ENCODE measurements at places on chromosomes 2 and 18.
A peak's percentile ranks its signal among the peaks of the same experiment; 100 is the strongest.

DNA sequence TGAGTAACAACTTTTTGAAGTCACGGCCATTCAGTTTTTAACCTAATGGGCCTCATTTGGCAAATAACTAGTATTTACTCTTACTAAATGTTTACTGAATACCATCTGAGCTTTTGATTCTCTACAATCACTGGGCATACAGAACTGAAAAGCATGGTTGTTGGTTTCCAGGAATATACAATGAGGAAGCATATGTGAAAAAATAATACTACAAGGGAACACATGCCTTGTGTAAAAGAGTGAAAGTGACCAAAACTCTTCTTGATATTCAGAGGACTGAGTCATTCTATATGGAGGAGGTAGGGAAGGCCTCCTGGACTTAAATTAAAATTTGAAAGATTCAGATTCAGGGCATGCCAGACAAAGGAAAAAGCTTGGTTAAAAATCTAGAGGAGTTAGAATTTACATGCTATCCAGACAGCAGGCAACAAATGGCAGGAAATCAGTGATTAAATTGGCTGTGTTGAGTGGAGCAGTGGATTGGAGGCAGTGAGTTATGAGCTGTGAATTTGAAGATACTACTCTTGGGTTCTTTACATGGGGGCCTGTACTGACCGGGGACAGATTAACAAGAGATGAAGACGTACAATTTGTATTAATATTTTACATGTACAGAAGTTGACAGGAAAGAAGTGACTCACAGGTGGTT lies 53.6 kb upstream of the NRXN1 start:
- no peak for DNase-seq

GRCh38 chr2:161420406-161421074 lies 4.4 kb downstream of the TBR1 start:
- DNase-seq = no peak

- no peak for DNase-seq
Observed at GRCh38 chr2:16105669-16106281, 165.4 kb downstream of the MYCN start.

DNA sequence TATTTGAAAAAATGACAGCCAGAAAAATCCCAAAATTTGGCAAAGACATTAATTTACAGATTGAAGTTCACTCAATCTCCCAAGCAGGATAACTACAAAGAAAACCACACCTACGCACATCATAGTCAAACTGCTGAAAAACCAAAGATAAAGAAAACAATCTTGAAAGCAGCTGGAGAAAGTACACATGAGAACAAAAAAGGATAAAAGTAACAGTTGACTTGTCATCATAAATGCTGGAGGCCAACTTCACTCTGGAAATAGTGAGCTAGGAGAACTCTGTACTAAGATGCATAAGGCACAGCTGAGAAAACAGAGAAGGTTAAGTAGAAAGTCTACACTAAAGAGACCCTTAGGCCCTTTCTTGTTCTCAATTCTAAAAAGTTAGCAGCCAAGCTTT lies 73.1 kb downstream of the TLK1 start:
- no peak for DNase-seq

GRCh38 chr2:44932079-44932478 lies 9.4 kb upstream of the SIX3 start:
- no peak for DNase-seq

GRCh38 chr18:48410095-48410920 lies 1.1 kb upstream of the ZBTB7C start:
- peak; percentile 66 for DNase-seq

- DNase-seq = no peak
Observed at GRCh38 chr2:69547984-69548715, 95.4 kb downstream of the AAK1 start.

DNA sequence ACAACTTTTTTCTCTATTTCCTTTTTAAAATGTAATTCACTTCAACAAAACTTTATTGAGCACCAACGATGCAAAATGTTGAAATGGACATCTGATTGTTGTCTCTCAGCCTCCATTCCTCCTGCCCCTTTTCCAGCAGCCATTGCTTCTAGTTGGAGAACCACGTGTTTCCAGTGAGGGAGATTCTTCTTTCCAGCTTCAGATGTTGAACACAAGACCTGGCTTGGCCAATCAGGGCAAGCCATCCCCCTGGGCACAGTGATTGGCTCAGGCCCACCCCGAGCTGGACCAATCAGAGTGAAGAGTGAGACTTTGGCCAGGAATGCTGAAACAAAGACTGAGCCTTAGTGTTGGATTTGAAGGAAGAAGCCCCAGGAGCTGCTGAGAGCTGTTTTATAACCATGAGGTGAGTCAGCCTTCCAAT lies 59.0 kb downstream of the E2F6 start:
- DNase-seq = no peak
